ENCODE measurements at places on chromosomes 6 and 20. TPM values are rescaled to one million over a fixed set of nuclear protein-coding genes. Genes with fewer than 3 reads are reported as not detected.

The TINAG gene
- total RNA-seq: 0.41 TPM

The HDGFL1 gene
- under 0.01 TPM for total RNA-seq

The COL19A1 gene
- 3.7 TPM for total RNA-seq

The RIPPLY2 gene
- 21.6 TPM for total RNA-seq

The PDE7B gene
- 16.3 TPM for total RNA-seq

GRCh38 chr6:20198775-20199174 is 13.5 kb downstream of the MBOAT1 start:
- no peak for DNase-seq

DNA sequence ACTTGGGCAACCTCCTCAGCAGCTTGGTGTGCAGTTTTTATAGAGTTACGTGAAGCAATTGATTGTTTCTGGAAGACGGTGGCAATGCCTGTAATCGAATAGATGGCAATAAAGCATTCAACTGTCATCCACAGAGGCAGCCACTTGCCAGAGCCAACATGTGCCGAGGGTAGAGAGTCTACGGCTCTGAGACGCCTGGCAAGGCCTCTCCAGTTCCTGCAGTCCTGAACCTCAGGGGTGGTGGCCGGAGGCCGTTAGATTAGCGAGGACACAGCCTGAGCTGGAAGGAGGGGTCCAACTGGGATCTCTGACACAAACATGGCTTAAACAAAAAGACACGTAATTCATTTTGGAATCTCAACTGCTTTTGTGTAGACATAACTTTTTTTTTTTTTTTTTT is 775 bp upstream of the TTLL2 start:
- no peak for DNase-seq

DNA sequence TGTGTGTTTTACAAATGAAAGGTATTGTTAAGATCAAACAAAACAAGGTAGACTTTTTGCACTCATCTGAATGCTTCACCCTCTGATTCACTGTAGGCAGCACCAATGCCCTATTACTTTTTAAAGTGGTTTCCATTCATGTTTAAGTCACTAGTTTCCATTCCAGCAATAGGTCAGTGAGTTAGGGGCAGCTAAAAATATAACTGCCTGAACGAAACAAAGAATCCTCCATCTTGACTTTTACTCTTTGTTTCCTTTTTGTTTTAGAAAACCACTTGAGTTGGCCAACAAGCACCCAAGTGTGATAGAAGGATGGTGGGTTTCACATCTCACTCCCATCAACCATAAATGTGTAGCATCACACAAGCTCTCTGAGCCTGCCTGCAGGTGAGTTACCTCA is 25.5 kb downstream of the CLIC5 start:
- DNase-seq: no peak

- DNase-seq: no peak
Observed at GRCh38 chr6:71888756-71889340, 2.5 kb downstream of the RIMS1 start.

DNA sequence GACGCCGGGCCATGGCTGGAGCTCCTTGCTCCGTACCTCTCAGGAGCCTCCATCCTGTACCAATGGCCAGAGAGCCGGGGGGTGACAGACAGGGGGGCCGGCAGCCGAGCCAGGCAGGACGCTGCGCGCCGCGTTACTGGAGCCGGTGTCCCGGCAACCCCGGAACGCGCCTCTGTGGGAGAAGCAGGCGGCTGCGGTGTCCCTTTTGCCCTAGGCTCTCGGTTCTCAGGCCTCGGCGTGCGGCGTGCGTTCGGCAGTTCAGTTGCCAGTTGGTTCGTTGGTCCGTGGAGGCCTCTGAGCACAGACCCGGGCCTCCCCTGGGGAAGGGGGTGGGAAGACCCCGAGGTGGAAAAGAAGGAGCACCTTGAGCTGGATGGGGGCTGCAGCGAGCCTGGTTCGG is at the start of gene SPATS1:
Gene SPATS1, plus strand, starts transcription at position 162 of the 400 bp plus-strand sequence. CDS start 446 bp downstream, outside the sequence.
- no peak for DNase-seq

GRCh38 chr6:143158113-143158581 is 97.5 kb downstream of the AIG1 start:
- DNase-seq: no peak

- no peak for DNase-seq
Observed at GRCh38 chr6:134774201-134774638, 175.7 kb downstream of the ALDH8A1 start.

DNA sequence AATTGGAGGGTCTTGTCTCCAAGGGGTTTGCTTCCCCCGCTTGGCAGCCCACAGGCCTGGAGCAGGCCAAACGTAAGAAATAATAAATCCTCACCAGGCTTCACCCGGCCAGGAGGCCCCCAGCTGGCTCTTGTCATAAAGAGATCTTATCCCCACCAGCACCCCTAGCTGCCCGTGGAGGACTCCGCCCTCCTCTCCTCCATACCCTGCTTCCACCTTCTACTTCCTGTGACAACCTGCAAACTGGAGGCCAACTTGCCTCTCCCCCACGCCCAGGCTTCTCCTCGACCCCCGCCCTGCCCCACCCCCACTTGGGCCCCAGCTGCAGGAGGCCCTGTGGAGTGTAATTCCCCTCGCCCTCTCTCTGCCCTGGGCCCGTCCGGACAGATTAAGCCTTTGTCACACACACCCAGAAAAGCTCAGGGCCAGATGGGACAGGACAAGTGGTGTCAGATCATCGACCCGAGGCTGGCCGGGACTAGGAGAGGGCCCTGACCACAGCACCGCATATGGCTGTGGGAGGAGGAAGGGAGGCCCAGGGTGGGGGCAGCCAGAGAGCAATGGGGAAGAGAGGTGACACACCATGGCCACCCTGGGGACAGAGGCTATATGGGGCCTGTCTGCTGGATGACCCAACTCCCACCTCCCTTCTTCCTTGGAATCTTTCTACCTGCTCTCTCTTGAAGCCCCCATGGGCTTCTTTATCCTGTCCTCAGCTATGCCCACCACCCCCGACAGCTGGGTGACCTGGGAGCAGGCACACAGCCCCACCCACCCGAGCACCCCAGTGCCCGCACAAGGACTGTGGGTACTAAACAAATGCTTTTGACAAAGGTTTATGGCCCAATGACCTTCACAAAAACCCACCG is 3.9 kb downstream of the NOL4L start:
- DNase-seq: no peak

DNA sequence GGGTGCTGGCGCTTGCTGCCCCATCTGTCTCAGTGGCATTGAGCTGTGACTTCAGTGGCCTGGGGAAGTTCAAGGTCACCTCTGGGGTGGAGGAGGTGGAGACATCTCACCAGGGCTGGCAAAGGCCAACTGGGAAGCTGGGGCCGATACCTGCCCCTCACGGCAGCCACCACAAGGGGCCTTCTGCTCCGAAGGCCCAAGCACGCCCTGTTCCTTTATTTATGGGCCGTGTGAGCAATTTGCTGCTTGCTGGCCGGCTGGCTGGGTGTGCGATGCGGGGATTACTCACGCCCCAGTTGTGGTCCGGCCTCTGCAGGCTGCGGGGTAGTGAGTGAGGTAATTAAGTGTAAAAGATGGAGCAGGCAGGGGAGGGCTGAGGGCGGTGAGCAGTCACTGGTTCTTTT is 13.2 kb upstream of the SCRT2 start:
- DNase-seq: no peak

DNA sequence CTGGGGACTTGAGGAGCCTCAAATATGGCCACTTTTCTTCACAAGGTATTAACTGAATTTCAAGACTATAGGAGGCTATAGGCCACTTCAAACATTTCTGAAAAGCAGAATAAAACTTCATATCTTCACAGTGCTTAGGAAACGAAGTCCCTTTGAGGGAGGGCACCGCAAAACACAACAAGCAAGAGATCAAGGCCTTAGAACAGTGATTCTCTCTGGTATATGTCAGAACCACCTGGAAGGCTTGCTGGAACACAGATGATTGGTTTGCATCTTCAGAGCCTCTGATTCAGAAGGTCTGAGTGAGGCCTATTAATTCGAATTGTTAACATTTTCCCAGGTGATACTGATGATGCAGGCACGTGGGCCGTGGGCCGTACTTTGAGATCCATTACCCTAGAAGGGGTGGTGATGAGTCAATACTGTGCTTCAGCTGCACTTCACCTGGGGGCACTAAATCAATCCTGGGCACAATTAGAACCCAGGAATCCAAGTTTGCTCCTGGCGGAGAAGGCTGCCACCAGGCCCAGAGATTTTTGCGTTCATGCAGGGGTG is 10.7 kb downstream of the SUN5 start:
- DNase-seq: no peak

GRCh38 chr20:44716309-44717106 is 1.3 kb downstream of the CCN5 start:
- DNase-seq: no peak

DNA sequence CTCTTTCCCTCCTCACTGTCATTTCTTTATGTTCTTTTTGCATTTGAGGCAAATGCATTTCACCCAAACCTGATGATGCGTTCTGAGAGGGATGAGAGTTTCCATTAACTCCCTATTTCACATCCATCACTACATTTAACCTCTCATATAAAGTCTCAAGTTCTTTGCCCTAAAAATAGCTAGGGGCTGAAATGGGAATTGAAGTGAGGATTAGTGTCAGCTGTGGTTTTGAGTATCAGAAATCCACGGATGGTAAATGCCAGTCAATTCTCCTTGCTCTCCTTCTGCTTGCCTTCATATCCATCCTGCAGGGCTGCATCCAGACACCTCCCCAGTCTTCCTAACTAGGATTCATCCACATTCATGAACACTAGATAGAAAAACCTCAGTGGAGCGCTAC is 10.0 kb upstream of the DTNBP1 start:
- DNase-seq: no peak

- DNase-seq: no peak
Observed at GRCh38 chr20:32528905-32529670, 56.0 kb downstream of the NOL4L start.

DNA sequence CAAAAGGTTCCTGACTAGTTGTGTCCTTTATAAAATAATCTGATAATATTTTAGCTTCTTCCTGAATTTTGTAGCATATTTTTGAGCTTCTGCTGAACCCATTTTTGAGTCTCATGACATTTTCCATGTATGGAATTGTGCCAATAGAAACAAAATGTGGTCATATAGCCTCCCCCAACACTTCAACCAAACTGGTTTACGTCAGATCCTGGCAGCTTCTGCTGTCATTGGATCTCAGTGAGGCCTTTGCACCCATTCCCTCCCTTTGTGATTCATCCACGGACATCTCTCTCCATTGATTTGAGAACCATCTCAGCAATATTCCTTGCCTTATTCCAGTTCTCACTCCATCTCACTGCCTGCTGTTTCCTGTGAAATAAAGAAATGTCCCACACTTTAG is 166.0 kb upstream of the PROKR2 start:
- DNase-seq: no peak

- DNase-seq: no peak
Observed at GRCh38 chr6:88513920-88514319, 347.8 kb upstream of the CNR1 start.

DNA sequence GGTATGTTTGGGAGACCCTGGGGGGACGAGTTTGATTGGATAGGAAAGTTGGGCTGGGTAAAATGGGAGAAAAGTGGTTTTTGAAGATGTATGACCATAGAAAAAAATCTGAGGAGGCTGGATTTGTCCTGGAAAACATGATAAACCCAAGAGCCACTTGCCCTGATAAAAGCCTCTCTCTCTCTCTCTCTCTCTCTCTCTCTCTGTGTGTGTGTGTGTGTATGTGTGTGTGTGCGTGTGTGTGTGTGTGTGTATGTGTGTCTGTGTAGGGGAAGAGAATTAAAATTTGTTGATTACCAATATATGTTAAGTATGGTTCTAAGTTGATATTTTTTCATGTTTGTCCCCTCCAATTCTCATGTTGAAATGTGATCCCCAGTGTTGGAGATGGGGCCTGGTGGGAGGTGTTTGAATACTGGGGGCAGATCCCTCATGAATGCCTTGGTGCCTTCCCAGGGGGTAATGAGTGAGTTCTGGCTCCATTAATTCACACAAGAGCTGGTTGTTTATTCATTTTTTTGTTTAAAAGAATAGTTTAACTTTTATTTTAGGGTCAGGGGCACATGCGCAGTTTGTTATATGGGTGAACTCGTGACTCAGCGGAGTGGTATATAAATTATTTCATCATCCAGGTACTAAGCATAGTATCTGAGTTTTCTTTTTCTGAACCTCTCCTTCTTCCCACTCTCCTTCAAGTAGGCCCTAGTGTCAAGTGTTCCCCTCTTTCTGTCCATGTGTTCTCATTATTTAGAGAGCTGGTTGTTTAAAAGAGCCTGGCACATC is 208.8 kb downstream of the TFAP2B start:
- no peak for DNase-seq

GRCh38 chr6:958488-958887 is 265.5 kb upstream of the EXOC2 start:
- no peak for DNase-seq

- DNase-seq: no peak
Observed at GRCh38 chr6:107075951-107076381, 39.3 kb downstream of the BEND3 start.

DNA sequence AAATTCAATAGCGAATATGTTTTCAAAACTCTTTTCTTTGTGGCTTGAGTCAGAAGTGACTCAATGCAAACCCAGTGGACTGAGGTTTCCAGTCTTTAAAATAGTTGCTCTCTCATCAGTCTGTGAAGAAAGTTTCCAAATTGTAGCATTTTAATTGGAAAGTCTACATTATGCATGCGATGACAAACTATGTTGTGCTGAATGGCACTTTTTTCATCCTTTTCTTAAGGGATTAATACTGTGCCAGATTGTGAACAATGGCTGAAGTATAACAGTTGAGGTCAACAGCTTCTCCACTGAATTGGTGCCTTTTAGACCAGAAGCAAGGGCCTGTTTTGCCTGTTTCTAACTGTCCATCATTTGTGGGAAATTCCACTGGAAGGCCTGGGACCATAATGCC is 377.1 kb downstream of the BTBD9 start:
- peak; percentile 3 for DNase-seq

- no peak for DNase-seq
Observed at GRCh38 chr6:168247443-168248147, 72.0 kb downstream of the DACT2 start.

- no peak for DNase-seq
Observed at GRCh38 chr6:126824815-126825214, 293.7 kb upstream of the RSPO3 start.

DNA sequence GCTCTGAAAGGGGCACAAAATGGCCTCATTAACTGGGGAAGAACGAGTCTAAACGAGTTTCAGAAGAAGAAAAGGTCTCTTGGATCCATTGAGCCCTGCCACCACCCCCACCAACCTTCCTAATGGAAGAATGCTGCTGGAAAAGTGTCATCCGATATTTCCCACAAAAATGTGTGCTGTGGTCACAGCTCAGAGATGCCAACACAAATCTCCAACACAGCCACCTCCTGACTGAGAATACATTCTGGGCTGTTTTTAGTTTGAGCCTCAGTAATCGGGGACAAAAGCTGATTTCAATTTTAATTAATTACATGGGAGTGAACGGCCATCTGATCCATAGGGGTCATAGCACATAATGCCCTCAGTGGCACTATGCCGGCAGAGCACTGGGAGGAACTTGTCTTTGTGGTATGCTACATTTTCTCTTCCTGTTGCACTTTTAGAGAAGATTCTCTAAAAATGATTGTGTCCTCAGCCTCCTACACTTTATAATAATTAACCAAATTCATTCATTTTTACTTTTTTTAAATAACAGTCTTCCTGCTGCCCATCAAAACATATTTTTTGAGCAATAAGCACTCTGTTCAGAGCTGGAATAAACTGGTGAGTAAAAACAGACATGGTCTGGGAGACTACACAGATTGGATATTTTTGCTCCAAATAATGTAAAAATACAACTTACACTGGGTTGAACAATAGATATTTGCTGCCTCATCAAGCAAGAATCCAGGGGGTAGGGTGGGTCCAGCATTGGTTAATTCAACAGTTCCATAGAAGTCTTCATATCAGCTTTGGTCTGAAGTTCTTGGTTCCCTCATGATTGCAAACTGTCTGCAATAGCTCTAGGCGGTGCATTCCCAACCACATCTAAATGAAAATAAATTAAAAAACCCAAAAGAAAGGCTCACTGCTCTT is 143.6 kb upstream of the TMEM170B start:
- DNase-seq: no peak
